Activated T-helper 1 cell treated with anti-CD3 and anti-CD28 coated beads, Interleukin-2, amount 50 U/mL, for 16 hours (primary cell): ENCODE measurements at places on chromosomes 2 and 18.

DNA sequence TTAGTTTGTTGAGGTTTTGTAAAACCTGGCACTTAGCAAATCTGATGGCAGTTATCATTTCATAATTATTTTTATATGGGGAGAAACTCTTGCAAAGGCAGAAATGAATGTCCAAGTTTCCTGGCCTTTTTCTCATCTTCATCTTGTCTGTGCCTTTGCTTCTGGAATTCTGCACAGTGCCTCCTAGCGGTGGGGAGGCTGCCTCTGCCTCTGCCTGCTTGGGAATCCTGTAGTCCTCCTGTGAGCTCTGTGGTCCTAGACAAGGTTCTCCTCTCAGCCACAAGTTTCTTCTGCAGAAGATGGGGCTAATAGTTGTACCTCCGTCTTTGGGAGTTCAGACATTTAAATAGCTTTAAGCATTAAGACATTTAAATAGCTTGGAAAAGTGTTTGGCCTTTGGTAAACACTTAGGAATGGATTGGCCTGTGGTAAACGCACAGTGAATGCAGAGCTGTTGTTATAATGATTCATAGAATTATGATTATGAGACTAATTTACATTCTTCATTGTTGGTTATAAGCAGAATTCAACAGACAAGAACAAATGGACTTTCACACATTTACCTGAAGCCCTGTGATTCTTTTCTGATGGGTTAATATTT lies 101.2 kb downstream of the ZNF236 start:
- DNase-seq, result no peak

DNA sequence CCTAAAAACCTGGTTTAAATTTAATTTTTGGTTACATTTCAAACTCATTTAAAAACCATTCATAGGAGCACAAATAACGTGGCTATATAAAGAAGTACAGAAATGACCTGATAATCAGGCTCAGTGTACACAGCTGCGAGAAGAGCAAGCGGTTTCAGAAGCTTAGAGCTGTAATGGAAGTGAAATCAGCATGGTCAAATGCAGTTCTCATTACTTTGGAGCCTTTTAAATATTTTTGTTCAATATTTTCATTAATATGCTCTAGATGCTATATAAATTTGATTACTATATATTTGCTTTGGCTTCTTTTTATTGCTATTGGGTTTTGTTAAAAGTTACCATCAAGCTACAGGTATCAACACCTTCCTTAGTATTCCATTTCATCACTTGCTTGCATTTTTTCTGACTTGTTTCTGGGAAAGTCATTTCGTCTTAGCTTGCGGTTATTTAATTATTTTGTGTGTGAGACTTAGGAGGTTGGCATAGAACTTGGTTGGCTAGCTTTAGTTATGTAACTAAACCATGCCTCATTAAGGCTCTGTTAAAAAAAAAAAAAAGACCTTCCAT lies 58.7 kb downstream of the AFTPH start:
- no peak for DNase-seq

DNA sequence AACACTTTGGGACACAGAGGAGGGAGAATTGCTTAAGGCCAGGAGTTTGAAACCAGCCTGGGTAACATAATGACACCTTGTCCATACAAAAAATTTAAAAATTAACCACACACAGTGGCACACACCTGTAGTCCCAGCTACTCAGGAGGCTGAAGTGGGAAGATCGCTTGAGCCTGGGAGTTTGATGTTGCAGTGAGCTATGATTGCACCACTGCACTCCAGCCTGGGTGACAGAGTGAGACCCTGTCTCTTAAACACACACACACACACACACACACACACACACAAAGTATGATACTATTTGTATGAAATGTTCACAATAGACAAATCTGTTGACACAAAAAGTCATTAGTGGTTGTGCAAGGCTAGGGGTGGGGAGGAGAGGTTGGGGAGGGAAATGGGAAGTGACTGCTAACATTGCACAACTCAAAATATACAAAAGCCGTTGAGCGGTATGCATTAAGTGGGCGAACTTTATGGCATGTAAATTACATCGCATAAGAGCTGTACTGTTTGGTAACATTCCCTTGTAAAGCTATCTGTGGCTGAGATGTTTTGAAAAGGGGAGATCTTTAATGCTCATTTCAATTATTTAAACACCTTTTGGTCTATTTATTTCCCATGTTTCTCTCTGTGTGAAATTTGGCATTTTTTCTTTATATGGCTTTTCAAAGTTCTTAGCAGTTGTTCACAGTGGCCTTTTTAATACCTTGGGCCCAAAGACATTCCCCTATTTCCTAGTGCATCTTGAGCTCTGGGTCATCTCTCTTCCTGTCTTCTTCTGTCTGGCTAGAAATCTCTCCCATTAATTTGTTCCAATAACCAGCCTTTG lies 58.9 kb upstream of the ZNF516 start:
- DNase-seq, result no peak

GRCh38 chr2:203853722-203854121 lies 13.8 kb upstream of the CTLA4 start:
- no peak for DNase-seq
